H54 (cell line): ENCODE measurements at places on chromosomes 5 and 9.
A peak's percentile ranks its signal among the peaks of the same experiment; 100 is the strongest.

GRCh38 chr5:168851902-168852321 is 272.7 kb upstream of the PANK3 start:
- DNase-seq, result peak; percentile 49

GRCh38 chr9:132783006-132783405 is 95.1 kb downstream of the AK8 start:
- DNase-seq, result no peak

GRCh38 chr5:120415985-120416384 is 48.1 kb upstream of the PRR16 start:
- DNase-seq, result no peak

- DNase-seq, result no peak
Observed at GRCh38 chr5:131977212-131977604, 31.7 kb upstream of the MEIKIN start.

- no peak for DNase-seq
Observed at GRCh38 chr9:89919171-89919681, 314.4 kb downstream of the GADD45G start.
